A549 treated with CpdA at 1 μM for 4 hours (cell line): ENCODE measurements at places on chromosomes 3 and 15. TPM values are rescaled to one million over a fixed set of nuclear protein-coding genes. Genes with fewer than 3 reads are reported as not detected.

ARRDC4 gene
- total RNA-seq: 0.17 to 0.31 TPM (median 0.27 TPM) in 5 replicates

CIDEC gene
- 1.6 to 3.0 TPM (median 2.6 TPM) in 5 replicates for total RNA-seq

TNNC1 gene
- total RNA-seq: 1.2 to 1.5 TPM (median 1.4 TPM) in 5 replicates

DNASE1L3 gene
- total RNA-seq: 0.09 to 0.30 TPM (median 0.16 TPM) in 3 of 5 replicates, not detected in the others

PRR20G gene
- total RNA-seq: 0.05 to 0.21 TPM (median 0.13 TPM) in 4 of 5 replicates, not detected in the other

PFKFB4 gene
- 14.0 to 25.2 TPM (median 15.7 TPM) in 5 replicates for total RNA-seq

RUBCN gene
- 7.3 to 10.9 TPM (median 8.4 TPM) in 5 replicates for total RNA-seq

DMXL2 gene
- 18.7 to 20.7 TPM (median 19.9 TPM) in 5 replicates for total RNA-seq
